T-helper 2 cell (primary cell): ENCODE measurements at places on chromosomes 1 and 21.

- DNase-seq, result no peak
Observed at GRCh38 chr1:37068260-37068659, 33.9 kb upstream of the GRIK3 start.

- DNase-seq, result no peak
Observed at GRCh38 chr21:31445137-31445536, 101.1 kb upstream of the TIAM1 start.

DNA sequence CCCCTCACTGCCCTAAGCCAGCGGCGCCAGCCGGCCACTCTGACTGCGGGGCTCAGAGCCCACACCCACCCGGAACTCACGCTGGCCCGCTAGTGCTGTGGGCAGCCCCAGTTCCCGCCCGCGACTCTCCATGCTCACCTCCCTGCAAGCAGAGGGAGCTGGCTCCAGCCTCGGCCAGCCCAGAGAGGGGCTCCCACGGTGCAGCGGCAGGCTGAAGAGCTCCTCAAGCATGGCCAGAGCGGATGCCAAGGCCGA is 41.5 kb downstream of the SLC2A1 start:
- DNase-seq, result no peak

DNA sequence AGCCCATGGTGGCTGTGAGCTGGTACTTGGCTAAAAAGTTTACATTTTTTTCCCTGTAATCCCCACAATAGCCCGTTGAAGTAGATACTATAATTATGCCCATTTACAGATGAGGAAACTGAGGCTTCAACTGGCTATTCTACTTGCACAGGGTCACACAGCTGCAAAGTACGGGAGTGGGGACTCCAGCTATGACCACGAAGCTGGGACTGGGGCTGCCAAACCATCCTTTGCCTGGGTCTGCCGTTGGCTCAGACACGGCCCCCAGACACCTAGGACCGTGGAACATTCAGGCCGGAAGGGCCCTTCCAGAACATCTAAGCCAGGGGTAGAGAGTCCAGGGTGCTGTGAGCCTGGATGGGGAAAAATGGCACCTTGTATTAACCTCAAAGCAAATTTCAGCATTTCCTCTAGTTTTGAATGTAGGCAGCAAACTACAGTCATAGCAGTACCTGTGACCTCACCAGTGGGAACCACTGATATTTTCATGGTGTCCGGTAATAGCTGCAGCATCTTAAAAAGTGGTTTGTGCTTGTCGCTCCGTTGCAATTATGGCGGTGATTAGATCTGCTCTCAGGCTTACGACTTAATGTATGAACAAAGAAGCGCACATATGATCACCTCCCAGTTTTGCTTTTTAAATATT is 4.3 kb downstream of the TP73 start:
- DNase-seq, result no peak

DNA sequence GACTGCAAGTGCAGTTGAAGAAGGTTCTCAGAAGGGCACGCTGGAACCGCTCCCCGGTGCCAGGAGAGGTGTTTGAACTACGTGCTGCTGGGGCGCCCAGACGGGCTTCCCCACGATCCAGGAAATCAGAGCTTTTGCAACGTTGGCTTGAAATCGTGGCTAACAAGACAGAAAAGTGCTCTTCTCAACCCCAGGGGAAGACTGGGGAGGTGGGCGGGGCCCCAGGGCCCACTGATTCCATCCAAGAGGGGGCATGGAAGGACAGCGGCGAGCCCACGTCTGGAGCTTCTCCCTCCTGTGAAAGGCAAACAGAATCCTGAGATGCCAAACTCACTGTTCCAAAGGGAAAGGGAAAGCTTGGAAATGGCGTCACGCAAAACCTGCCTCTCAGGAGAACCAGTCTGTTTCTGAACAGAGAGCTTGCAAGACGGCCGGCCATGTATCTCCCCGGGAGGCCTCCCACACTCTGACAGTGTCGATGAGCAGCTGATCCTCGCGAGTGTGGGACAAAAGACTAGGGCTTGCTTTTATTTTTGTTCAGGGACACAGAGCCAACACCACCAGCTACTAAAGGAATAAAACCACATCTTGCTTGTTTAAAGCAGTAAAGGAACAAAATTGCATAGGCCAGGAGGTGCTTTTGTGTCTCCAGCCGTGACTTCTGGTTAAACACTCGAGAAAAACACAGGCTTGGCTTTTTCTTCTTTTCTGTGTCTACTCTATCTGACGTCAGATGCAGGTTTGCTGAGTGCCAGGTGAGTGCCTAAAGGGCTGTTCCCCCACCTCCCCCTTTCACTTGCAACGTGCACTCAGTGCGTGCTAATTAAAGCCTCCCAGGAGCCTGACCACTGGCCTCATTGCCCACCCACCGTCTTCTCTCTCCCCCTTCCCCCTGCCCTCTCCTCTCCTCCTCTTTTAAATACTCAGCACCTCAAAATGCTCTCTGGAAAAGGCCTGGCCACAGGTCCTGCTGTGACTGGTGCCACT is 41.5 kb downstream of the LRRC3 start:
- DNase-seq, result no peak

- DNase-seq, result no peak
Observed at GRCh38 chr1:212922016-212922415, 28.3 kb upstream of the VASH2 start.

GRCh38 chr1:32208891-32209328 is at the start of gene DCDC2B:
TSS of gene DCDC2B (plus strand) at chr1:32209089. CDS start at chr1:32209094, 5 bp downstream.
- no peak for DNase-seq

- no peak for DNase-seq
Observed at GRCh38 chr1:47249755-47250154, 17.7 kb upstream of the TAL1 start.

DNA sequence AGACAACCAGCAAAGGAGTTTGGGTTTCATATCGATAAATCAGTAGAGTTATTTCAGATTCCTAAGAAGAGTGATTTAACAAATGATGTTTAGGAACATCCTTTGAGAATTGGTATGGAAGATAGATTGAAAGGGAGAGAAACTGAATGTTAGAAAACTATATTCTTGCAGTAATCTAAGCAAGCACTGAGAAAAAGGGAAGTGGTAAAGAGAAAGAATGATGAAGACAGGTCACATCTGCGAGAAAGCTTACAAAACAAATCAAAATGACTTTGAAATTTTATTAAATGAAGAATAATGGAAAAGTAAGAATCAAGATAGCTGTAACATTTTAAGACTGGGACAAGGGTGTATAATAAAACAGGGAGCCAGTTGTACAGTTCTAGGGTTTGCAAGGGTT is 177.0 kb downstream of the HS2ST1 start:
- no peak for DNase-seq

GRCh38 chr1:54413295-54413694 is 7.1 kb upstream of the SSBP3 start:
- DNase-seq, result no peak

- DNase-seq, result no peak
Observed at GRCh38 chr21:43364851-43365424, 62.0 kb downstream of the SIK1 start.
